ENCODE measurements at places on chromosomes 1 and 21. TPM values are rescaled to one million over a fixed set of nuclear protein-coding genes. Genes with fewer than 3 reads are reported as not detected.

C1orf210 gene
- not detected for total RNA-seq

MAP3K7CL gene
- total RNA-seq = 7.1 TPM

DNA sequence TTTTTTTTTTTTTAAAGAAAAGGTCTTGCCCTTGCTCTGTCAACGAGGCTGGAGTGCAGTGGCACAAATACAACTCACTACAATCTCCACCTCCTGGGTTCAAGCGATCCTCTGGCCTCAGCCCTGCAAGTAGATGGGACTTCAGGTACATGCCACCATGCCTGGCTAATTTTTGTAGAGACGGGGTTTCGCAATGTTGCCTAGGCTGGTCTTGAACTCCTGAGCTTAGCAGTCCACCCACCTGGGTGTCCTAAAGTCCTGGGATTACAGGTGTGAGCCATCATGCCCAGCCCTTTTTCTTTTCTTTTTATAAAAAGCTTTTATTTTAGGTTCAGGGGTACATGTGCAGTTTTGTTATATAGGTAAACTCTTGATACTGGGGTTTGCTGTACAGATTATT is 47.2 kb downstream of the TLR5 start:
- no peaks in the 10 kb centered on the region for H3K4me1 ChIP-seq
- no peak overlapping the region for H3K27ac ChIP-seq
- H3K27me3 ChIP-seq = no peaks in the 10 kb centered on the region

- no peaks in the 10 kb centered on the region for H3K36me3 ChIP-seq
- H3K4me1 ChIP-seq = no peaks in the 10 kb centered on the region
- no peak overlapping the region for H3K27ac ChIP-seq
- H3K4me3 ChIP-seq = no peak overlapping the region
- no peak for DNase-seq
- no peaks in the 10 kb centered on the region for H3K27me3 ChIP-seq
Observed at GRCh38 chr1:17574516-17574915, 35.0 kb downstream of the ARHGEF10L start.

DNA sequence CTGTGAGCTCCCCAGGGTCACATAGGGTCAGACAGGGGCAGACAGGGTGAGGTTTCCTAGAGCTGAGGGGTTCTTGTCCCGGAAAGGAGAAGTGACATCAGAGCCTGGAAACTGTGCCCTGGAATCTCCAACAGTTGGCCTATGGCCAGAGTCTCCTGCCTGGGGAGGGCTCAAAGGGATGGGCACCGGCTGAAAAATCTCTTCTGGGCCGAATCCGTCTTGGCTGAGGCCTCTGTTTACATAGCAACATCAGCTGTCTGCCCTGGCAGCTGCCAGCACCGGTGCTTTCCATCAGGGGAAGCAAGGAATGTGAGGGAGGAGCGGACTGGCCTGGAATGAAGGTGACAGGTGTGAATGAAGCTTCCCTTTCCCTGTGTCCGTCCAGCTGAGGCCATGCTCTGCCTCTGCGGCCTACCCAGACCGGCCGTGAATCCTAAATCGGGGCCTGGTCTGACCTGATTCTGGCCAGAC is 30.7 kb downstream of the VASH2 start:
- H3K27ac ChIP-seq = no peak overlapping the region
- H3K27me3 ChIP-seq = no peaks in the 10 kb centered on the region
- DNase-seq = no peak
- no peak overlapping the region for H3K4me3 ChIP-seq
- H3K36me3 ChIP-seq = no peaks in the 10 kb centered on the region

DNA sequence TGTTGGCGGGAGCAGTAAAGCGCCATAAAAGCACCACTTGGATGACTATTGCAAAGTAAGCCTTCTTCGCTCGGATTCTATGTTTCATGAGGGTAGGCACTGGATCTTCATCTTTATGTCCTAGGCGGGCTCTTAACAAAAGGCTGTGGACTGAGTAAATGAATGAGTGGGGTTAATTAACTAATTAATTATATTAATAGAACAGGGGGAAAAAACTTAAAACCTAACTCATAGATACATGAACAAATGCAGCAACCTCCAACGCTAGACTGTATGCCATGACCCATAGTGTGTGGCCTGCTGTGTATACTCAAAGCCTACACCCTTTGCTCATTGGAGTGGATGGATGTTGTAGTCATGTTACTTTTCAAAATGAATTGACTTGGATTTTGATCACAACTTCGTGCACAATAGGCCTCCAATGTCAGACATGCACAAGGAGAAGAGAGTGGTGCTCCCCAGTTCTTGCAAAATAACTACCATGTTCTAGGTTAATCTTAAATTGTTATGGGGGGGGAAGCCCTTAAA is 417 bp upstream of the GFI1 start:
- H3K4me3 ChIP-seq = peak overlapping the region; percentile 51
- peaks cover 14% of the 10 kb centered on the region for H3K4me1 ChIP-seq
- peak overlapping the region; percentile 55 for H3K27ac ChIP-seq
- H3K36me3 ChIP-seq = no peaks in the 10 kb centered on the region
- DNase-seq = no peak
- H3K27me3 ChIP-seq = no peaks in the 10 kb centered on the region

- H3K36me3 ChIP-seq = no peaks in the 10 kb centered on the region
- no peaks in the 10 kb centered on the region for H3K27me3 ChIP-seq
- H3K4me1 ChIP-seq = peaks cover 9% of the 10 kb centered on the region
- H3K27ac ChIP-seq = no peak overlapping the region
Observed at GRCh38 chr1:9904596-9904995, 5.5 kb downstream of the CTNNBIP1 start.
